ENCODE measurements at places on chromosomes 5 and 9.

GRCh38 chr9:33372900-33373299, 29.5 kb downstream of the AQP7 start:
- no peak for DNase-seq

- no peak for DNase-seq
Measured at GRCh38 chr9:1612886-1613285, 402.3 kb upstream of the SMARCA2 start.

- no peak for DNase-seq
Measured at GRCh38 chr5:139232147-139232724, 34.1 kb upstream of the SIL1 start.

DNA sequence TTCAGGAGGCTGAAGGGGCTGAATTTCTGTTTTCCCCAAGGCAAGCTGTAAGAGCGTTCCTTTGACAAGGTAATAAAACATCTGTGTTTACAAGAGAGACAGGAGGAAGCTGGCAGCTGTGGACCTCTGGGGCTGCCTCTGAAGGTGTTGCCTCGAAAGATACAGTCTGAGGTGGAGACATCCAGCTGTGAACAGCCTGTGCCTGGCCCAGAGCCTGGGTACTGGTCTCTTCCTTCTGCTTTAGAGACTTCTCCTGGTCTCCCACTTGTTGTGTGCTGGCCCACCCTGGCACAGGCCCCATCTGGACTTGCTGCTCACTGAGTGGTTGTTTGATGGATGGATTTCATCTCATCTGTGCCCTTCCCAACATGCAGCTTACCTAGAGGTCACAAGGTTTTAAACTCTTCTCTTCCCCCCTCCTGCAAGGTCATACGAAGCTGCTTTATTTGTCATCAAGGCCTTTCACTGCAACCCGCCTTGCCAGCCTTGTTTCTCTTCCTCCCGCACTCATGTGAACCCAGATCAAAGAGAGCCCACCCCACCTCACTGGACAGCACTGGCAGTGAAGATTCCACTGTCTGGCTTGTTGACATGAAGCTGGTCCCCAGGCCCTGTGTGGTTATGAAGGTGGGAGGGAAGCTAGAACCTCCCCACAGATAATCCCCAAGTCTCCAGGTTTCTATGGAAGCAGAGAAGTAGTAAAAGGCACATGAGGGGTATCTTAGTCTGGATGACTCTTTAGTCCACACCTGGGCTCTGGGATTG, 35.0 kb upstream of the ALDH1B1 start:
- no peak for DNase-seq

DNA sequence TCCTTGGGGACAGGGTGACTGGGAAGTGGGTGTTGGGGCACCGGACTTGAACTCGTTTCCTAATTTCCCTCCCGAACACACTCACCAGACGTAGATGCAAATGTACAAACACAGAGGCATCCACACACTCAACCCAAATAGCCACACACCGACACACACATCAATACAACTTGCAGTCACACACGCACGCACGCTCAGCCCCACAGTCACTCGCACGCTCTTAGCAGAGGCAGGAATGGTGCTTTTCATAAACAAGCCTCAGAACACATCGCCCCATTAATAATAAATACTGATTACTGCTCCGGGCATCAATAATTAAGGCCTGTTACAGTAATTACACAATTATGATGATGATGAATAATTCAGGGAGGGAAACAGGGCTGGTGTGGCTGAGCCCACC, 5.7 kb downstream of the BARHL1 start:
- no peak for DNase-seq

DNA sequence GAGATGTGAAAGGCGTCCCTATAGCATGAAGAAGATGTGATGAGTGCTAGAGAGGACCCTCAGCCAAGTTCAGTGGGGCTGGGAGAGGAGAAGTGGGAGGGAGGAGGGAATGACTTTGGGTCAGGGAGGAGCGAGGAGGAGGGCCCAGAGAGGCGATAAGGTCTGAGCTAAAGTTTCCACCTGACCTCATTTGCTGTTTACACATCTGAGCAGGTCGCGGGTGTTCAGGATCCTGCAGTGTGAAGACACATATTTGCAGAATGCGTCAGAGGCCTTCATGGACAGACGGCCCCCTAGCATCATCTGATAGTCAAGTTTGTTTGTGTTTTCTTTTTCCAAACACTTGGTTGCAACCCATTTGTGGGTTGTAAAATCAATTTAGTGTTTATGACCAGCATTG, 18.9 kb upstream of the IGFBPL1 start:
- no peak for DNase-seq

- DNase-seq, result no peak
Measured at GRCh38 chr5:137218471-137218870, 280.7 kb downstream of the SPOCK1 start.

- no peak for DNase-seq
Measured at GRCh38 chr5:103473725-103474124, 88.9 kb downstream of the NUDT12 start.

DNA sequence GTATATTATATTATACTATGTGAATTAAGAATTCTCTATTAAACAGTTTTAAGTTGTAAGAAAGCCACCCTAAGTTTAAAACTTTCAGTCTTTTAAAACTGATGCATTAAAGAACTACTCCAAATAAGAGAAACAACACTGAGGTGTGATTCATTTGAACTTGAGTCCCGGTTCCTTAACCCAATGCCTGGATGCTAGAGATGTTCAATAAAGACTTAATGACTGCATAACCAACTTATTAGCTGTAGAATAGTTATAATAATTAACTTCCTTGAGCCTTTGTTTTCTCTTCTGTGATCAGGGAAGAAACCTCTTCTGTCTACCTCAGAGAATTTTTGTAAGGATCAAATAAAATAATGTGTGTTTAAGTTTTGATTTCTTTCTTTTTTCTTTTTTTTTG, 45.3 kb upstream of the DENND4C start:
- no peak for DNase-seq

DNA sequence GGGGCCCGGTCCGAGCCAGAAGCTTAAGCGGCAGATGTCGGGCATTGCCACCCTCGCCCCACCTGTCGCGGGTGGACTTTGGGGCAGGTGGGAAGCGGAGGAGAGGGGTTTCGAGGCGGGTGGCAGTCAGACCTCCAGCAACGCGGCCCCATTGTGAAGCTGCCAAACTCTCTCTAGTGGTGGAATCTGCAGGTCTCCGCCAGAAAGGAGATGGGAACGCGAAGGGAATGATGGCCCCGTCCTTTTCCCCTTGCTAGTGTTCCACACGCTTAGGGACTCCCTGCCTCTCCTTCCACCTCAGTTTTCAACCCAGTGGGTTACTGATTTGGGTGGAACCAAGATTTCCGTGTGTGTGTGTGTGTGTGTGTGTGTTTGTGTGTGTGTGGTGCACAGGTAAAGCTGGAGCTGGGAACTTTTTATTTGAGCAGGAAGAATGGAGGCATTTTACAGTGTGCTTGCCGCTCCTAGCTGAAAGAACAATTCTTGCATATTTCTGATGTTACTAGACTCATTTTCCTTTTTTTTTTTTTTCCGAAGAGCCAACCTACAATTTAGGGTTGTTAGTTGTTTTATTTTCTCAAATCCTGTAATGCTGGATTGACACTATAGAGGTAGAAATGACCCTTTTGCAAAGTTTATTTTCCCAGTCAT, 1.3 kb downstream of the MACIR start:
- peak; percentile 17 for DNase-seq

DNA sequence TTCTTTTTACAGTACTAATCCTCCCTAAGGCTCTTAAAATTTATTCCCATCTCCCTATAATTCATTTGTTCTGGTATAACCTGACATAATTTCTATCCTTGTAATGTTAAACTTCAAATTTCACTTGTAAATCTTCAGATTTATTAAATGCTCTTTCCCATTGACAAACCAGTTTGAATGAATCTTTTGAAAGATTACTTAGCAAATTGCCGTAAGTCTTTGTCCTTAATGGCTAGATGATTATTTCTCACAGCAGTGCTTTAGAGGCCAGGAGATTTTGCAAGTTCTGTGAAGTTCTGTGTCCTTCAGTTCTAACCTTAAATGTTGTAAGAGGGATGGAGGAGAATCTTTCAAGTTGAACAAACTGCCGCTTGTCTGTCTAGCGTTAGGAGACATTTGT, 4.2 kb downstream of the SLC44A1 start:
- DNase-seq, result no peak

GRCh38 chr5:129399069-129399468, 61.0 kb upstream of the ADAMTS19 start:
- no peak for DNase-seq

DNA sequence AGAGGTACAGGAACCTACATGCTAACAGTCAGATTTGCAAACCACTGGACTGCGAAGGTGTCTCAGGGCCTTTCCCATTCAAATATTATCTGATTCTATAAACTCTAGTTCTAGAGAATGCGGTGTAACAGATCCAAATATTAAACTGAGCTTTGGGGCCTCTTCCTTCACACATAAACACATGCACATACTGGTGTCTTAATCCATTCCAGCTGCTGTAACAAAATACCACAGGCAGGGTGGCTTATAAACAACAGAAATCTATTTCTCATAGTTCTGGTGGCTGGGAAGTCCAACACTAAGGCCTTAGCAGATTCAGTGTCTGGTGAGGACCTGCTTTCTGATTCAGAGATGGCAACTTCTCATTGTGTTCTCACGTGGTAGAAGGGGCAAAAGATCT, 30.2 kb downstream of the RETREG1 start:
- no peak for DNase-seq

Measured in activated CD4-positive, alpha-beta T cell treated with anti-CD3 and anti-CD28 coated beads, Interleukin-2, amount 50 U/mL, for 48 hours (primary cell).